ENCODE measurements at places on chromosomes 5 and 9.

DNA sequence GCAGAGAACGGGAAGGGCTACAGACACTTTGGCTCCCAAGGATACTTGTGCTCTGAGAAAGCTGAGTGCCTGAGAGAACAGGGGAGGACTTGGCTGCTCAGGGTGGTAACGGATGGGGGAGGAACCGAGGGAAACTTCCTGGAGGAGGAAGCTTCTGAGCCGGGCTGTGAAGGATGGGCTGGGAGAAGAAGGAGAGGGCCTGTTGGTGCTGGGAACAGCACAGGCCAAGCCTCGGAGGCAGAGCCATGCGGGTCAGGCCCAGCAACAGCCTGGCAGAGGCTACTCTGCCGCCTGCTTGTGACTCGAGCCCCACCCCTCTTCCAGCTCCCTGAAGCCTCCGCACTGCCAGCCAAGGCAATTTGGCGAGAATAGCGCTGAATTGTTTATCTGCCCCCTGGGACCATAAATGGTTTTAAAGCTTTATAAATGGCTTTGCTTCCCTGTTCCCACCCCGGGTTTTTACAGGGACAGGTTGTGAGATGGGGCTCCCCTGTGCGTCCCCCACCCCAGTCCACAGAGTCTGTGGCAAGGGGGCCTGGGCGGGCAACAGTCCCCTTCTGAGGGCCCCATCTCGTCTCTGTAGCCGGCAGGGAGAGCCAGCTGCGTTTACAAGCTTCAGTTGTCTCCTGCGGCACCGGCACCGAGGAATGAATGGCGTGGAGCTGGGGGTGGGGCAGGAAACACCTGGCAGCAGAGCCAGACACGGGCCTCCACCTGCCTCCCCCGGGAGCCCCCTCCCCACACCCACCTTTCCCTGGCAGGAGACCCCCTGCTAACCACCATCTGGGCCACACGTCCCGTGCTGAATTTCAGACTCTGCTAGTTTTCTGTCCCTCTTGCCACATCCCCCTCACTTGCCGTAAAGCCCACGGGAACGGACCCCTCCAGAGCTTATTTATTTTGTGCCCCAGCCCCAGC is 24.4 kb downstream of the FAM163B start:
- DNase-seq, result no peak

DNA sequence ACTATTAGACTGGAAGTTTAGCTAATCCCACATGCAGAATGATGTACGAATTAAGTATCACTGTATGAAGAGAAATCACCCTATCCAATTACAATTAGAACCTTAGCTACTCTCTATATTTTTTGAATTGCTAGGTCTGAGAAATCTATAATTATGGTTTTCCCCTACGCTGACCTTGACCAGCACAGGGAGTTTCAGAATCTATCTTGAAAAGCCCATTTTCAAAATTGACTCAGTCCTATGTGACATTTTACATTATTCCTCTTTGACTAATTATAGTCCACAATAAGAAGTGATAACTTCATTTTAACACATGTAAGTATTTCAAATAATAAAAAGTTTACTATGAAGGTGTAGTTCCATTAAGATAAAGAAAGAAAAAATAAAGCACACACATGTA is 21.5 kb downstream of the NUDT12 start:
- no peak for DNase-seq

- DNase-seq, result no peak
Observed at GRCh38 chr5:103505581-103506305, 56.8 kb downstream of the NUDT12 start.

GRCh38 chr5:34007621-34008600 is at the start of gene AMACR:
AMACR (minus strand) TSS chr5:34008050; CDS start chr5:34008019, 31 bp downstream.
- peak; percentile 96 for DNase-seq

DNA sequence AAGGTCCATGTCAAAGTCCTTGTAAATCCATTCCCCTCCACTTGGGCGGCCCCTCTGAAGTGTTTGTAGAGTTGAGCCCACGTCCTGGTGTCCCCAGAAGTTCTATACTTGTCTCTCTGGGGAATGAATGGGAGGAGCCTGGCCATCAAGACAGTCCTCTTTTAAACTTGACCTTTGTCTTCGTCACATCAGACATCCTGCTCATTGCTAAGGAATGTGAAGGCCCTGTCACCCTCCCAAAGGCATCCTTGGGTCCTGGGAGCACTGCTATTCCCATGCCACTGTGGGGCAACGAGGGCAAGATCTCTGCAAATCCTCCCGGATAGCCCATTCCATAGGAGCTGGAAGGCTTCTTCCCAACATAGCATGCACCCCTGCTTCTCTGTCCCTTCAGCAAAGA is 235.5 kb downstream of the SLIT3 start:
- DNase-seq, result no peak

GRCh38 chr9:35522187-35522586 is 32.3 kb downstream of the RUSC2 start:
- no peak for DNase-seq

GRCh38 chr9:136336156-136336870 is 9.0 kb downstream of the GPSM1 start:
- DNase-seq, result no peak

- no peak for DNase-seq
Observed at GRCh38 chr5:126982926-126983873, 47.2 kb downstream of the MARCHF3 start.

- no peak for DNase-seq
Observed at GRCh38 chr5:78245136-78245535, 49.4 kb downstream of the AP3B1 start.

- DNase-seq, result no peak
Observed at GRCh38 chr5:150604010-150604409, 36.5 kb upstream of the SYNPO start.

Data from upper lobe of right lung (tissue), 1 donor.